Left ventricle myocardium superior (tissue), 1 donor: ENCODE measurements at places on chromosomes 4 and X.

DNA sequence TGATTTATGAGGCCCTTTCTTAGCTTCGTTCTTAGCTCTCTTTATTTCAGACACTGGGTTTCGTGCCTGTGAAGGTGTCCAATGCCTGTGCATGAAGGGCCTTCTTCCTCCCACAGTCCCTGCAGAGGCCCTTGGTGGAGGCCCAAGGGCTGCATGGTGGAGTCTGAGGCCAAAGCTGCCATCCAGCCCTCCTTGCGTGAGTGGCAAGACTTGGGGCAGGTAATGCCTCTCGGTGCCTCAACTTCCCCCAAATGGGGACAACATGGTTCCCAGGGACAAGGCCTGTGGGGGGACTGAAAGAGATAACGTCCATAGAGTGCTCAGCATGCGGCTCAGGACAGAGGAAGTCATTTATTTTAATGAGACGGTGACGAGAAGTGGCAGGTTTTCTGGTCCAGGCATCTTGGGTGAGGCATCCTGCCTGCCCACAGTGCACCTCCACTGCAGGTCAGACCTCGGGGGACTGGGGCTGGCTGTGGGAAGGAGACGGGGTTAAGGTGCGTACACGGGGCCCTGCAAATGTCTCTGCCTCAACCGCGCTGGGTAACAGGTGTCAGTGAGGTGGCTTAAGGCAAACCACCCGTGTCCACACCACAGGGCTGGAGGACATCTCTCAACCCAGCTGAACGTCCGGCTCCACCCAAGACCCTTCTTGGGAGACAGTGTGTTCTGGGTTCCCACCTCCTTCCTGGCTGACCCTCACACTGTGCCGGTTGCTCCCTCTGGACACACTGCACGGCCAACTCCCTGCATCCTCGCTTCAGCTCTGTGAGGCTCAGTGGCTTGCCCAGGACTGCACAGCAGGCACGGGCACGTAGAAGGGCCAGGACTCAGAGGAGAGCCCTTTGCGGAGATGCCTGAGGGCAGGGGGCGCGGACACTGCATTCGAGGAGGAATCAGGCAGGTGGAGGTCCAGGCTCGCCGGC, 50.5 kb downstream of the PSAPL1 start:
- DNase-seq = no peak

DNA sequence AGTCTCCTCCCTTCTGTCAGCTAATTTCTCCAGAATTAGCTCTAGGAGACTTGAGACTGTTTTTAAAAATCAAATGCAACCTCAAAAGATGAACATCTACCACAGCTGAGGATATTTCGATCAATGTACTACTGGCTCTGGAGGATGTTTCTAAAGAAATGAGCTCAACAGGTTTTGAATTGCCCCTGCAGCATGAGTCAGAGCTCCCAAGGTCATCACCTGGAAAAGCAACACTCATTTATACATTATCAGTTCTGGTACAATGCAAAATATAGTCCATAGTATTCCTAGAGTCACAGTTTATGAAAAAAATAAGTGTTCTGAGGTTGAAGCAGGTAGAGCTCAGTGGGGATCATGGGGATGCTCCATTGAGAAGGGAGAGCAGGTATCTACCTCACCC, 50.8 kb upstream of the MCF2 start:
- no peak for DNase-seq

- no peak for DNase-seq
Measured at GRCh38 chr4:13633671-13634070, 6.1 kb upstream of the BOD1L1 start.

DNA sequence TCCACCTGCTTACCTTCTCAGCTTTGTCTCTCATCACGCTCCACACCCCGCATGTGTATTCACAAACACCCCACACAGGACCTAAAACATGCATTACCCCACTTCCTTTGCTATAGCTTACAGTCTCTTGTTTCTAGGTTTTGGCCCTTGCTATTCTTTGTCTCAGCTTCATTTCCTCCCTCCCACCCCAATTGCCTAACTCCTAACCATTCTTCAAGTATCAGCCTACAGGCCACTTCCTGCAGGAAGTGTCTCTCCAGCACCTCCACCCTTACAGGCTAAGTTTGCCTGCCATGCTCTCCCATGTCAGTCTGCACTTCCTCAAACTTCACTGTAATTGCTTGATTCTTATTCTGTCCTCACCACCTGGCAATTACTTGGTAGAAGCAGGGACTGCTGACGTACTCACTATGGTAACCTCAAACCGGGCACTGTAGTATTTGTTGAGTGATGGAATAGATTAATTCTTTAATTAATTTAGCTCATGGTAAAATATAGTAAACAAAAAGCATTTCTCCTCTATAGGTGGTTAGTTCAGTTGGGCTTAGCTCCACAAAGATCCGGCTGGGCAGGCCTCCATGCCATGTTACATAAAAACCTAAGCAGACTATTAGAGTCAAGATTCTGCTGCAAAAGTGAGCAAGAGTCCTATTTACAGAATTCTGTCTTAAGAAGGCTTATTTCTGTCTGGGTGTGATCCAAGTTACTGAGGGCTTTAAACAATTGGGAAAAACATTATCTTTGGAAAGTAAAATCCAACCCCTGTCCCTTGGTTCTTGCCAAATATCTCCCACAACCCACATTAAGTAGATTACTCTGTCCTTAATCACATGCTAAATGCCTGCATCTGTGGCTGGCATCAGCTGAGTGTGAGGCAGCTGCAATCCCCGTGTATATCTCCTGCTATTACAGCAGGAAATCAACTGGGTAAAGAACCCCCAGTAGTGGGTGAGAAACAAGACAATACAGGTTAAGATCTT, 124.7 kb upstream of the CPEB2 start:
- no peak for DNase-seq

DNA sequence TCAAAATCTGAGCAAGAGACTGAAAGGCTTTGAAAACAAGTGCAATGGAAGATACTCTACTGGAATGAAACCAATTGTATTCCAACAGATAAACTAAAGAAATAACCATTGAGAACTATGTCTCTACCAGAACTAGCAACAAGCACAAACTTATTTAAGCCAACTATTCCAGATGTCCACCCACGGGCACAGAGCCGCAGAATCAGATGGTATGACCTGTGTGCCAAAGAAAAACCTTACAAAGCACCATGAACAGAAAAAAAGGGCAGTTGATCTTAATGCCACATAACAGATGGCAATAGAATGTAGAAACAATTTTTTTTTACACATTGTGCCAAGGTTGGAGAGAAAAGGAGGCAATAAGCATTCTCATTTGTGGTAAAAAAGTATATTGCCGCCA, 269.3 kb upstream of the ADGRL3 start:
- DNase-seq = no peak
